ENCODE measurements at places on chromosomes 1 and 21.

GRCh38 chr21:25960402-25960801 is 210.2 kb downstream of the APP start:
- DNase-seq, result no peak

GRCh38 chr1:43706598-43707189 is 642 bp upstream of the ST3GAL3 start:
- DNase-seq, result no peak

DNA sequence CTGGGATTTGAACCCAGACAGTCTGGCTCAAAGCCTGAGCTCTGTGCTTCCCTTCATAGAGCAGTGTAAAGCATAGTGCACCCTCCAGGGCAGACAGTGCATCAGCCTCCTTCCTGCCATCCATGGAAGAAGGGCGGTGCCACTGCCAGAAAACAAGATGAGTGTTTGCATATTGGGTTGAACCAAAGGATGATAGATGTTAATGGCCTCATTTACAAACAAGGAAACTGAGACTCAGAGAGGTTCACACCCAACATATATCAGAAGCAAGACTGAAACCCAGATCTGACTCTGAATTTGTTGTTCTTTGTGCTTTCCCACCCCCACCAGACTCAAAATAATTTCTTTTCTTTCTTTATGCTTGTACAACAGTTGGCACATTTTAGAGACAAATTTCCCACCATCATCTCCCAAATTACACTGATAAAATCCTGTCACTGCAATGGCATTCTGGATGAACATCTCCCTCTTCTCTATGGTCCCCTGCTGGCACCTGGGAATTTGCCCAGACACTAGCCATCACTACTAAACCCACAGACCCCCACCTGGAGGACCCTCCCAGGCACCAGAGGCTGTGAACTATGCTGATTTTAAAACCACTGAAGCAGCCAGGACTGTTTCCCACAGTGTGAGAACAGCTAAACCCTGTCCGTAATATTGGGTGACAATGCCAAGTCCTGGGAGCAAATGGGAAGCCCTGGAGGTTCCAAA is 45.4 kb upstream of the MPZL1 start:
- DNase-seq, result no peak

DNA sequence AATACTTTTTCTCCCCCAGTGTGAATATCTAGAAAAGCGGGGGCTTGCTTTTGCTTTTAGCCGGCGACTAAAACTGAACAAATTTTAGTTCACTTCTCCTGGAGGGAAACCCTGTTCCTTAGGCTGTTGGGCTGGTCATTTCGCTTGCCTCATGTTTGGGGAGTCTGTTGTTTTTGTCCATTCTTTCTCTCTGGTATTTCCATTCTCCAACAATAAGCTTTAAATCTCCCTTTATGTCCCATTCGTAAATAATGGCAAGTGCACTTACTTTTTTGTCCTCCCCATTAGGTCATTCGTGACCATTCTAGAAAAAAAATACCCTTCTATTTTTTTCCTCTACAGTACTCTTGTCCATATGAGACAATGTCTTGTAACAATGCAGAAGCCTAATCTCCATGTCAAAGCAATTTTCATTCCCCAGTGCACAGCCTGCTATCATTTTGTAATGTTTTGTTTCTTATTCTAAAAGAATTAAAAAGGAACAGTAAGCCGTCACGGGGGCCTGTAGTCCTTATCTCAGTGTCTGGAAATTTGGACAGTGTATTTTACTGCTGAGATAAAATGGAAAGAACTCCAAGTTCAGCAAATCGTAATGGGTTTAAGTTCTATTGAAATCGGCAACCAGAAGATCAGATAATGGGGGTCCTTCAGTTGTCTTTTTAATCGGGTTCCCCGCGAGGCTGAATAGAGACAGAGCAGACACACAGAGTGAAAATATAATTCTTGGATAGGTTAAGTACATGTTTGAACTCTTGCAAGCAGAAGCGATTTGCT is 21.8 kb downstream of the PROX1 start:
- DNase-seq, result no peak

GRCh38 chr21:35994613-35995012 is 65.7 kb downstream of the SETD4 start:
- no peak for DNase-seq

DNA sequence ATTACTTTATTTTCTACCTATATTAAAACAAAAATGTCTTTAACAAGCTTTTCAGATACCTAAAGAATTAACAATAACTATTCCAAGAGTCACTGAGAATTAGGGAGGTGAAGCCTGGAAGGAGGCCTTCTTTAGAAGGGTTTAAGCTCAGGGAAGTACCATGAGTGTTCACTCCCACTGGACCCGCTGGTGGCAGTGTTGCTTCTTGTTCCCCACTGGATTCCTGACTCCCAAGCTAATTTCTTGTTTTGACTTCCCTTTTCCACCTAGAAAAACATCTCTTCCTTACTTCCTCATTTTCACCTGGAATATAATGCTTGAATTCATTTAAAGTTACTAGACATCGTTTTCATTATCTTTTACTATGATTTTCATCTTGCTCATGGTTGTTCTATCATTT is 264.2 kb downstream of the HMCN1 start:
- DNase-seq, result no peak

- DNase-seq, result no peak
Observed at GRCh38 chr1:198118134-198118533, 38.7 kb upstream of the NEK7 start.

DNA sequence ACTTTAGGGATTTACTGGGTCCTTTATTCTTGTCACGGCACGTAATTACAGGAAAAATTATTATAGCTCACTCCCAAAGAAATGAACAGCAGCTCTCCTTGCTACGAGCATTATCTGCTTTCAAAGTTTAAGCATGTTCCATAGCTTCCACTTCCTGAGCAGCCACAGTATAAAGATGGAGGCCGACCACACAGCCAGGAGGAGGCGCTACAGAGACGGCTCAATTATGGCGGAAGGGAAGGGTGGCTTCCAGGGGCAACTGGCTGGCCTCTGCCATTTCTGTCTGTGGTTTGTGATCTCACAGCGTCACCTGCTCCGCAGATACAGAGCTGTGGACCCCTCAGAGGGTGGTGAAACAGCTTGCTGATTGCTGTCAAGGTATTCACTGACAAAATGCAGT is 212.3 kb upstream of the GREM2 start:
- no peak for DNase-seq

- DNase-seq, result no peak
Observed at GRCh38 chr1:191086910-191087309, 609.2 kb upstream of the BRINP3 start.

GRCh38 chr21:23801292-23801691 is 1806.0 kb downstream of the MRPL39 start:
- no peak for DNase-seq

GRCh38 chr1:206722751-206723461 is 38.2 kb downstream of the MAPKAPK2 start:
- DNase-seq, result no peak

DNA sequence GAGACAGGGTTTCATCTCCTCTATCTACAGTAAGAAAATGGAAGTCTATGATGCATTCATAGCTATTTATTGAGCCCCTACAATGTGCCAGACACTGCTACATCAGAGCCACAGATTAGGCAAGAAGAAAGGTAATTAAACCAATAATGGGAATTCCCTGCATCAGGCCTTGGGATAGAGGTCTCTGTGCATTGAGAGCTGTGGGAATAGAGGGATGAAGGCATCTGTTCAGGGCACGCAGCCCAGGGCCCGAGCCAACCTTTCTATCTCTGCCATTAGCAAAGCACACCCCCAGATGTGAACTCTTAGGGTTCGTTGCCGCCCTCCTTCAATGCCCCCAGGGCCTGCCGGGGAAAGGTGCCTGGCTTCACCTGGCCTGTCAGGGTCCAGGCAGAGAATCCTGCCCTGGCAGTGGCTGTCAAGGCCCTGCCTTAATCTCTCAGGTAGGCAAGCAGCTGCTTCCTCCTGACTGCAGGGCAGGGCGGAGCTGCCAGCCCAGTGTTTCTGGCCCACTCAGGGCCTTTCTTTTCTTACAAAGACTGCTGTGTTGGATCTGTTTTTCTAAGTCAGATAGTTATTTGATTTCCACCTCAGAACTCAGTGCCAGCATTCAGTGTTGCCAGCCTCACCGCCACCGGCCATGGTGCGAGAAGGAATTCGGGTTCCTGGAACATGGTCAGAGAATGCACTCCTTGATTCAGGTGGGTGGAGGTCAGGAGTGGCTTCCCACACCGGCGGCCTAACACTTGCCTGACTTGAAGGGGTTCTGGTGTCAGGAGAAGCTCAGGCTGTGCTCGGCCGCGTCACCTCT is 76.1 kb downstream of the PGM1 start:
- no peak for DNase-seq

DNA sequence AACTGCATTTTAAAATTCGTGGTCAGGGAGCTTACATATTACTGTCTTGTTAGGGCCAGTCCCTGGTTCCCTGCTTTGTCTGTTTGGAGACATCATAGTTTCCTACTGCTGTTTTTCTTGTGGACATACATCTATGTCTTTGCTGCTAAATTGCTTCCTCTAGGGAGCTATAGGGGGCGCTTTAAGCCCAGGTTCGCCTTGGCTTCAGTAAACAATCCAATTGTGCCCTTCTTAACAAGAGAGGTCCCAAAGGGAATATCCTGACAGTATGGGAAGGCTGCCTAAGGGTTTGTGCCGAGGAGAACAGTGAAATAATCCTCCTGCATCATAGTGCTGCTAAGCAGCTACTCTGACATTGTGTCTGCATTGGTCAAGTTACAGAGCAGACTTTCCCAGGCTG is 112.5 kb downstream of the USH2A start:
- DNase-seq, result no peak

DNA sequence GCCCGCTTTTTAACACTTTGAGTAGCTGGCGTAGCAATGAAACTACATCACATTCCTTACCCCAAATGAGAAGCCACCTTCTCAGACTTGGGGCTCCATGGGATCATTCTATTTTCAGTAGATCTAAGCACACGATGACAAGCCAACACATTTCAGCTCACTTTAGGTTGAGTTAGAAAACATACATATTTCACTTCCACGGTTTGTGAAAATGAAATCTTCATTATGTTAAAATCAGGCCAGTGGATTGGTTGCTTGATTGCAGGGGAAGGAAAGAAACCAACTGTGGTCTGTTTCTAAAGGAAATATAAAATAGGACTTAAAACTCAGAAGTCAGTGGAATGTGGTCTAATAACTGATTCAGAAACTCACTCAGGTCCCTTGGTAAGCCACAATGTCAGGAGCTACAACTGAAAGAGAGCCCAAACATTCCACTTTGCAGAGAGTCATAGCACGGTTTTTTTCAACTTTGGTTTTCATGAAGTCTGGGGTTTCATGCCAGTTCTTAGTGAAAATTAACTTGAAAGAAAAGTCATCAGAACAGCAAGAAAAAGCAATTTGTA is 82.3 kb upstream of the TIAM1 start:
- DNase-seq, result no peak

DNA sequence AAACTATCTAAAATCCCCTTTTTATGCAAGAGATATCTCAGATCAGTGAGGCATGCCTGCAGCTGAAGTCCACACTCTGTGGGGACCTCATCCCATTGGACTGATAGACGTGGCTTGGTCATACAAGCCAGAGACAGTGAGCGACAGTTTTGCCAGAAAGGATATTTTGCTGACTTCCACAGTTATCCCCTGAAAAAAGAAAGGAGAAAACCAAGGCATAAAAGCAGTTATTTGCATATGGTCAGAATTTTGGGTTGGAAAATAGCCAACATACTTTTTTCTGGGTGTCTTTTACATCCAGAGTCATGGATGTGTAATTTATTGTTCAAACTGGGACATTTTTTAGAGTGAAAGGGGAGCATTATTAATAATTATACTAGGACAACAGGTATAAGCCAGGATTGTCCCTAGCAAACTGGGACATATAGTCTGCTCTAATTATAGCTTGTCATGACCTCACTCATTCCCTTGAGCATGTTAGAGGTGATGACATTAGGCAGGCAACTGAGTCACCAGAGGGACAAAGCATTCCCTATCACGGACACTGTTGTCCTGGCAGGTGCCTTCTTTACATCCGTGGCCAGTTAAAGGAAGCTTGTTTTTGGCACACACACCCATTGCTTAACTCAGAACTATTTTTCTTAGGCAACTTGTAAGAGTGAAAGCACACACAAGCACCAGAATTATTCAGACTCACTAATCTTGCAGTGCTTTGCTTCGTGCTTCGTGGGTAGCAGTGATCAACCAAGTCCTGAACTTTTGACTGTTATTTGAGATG is 65.5 kb downstream of the PRRX1 start:
- no peak for DNase-seq

DNA sequence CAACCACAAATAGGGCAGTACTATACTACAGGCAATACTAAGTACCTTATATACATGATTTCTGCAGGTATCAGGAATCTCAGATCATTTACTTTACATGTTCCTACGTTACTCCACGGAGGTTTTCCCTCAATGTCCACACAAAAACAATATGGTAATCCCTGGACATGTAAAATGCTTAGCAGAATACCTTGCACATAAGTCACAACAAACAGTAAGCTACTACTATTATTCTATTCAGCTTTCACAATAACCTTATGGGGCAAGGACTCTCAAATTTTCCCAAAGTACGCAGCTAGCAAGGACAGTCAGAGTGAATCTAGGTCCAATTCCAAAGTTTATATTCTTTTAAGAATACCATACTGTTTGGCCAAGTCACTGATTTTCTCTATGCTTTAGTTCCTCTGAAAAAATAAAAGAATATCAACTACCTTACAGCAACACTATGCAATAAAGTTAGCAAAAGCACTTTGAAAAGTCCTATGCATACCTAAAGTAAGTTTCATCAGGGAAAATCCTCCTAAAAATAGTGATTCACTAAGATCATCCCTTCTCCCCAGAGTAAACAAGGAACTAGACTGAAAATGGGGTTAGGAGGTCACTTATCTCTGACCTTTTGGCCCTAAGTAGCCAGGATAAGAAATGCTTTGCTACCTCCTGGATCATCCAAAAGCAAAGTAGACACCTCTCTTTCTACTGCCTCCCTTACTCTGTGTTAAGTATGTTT is 67.4 kb downstream of the LUZP1 start:
- no peak for DNase-seq

GRCh38 chr1:230327892-230328284 is 98.2 kb downstream of the PGBD5 start:
- no peak for DNase-seq

- no peak for DNase-seq
Observed at GRCh38 chr1:39269349-39269748, 64.9 kb downstream of the MACF1 start.

DNA sequence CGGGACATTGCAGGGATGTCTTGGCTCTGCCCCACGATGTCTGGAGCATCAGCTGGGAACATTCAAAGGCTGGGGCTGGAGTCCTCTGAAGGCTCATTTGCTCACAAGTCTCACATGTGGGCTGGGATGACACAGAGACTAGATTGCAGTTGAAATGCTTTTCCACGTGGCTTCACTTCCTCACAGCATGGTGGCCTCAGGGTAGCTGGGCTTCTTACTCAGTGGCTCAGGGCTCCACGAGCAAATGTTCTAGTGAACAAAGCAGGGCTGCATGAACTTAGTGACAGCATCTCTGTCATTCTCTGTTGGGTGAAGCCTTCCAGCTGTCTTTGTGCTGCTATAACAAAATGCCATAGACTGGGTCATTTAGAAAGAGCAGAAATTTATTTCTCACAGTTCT is 247.0 kb upstream of the POU3F1 start:
- no peak for DNase-seq

GRCh38 chr1:99503276-99503747 is 142.6 kb upstream of the PALMD start:
- no peak for DNase-seq

All from GM18507 (cell line).